CD4-positive, alpha-beta T cell treated with Interleukin-10 for 1 hour (primary cell): ENCODE measurements at places on chromosomes 4 and X.
A peak's percentile ranks its signal among the peaks of the same experiment; 100 is the strongest.

- DNase-seq, result no peak
These were observed 745.3 kb upstream of the MAGEB2 start for GRCh38 chrX:29470030-29470429.

- DNase-seq, result no peak
These were observed 4.8 kb upstream of the CXCL1 start for GRCh38 chr4:73864365-73864764.

- DNase-seq, result no peak
These were observed 84.7 kb downstream of the CENPC start for GRCh38 chr4:67460574-67460973.

DNA sequence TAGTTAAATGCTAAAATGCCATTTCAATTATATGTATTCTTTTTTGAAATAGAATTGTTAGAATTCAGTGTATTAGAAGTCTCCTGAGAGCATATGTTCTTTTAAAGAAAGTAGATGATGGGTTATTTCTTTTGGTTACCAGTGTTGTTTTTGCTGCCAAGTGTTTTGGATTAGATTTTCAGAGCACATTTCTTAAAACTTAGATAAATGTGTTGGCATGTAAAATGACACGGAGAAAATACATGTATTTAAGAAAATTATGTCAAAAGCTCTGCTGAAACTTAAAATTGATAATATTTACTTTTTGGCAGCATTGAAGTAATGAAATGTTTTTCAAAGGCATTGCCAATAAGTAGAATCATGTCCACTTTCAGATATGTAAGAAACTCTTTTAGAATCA lies 379.7 kb downstream of the ADGRL3 start:
- no peak for DNase-seq

- no peak for DNase-seq
These were observed 202.4 kb upstream of the PSAPL1 start for GRCh38 chr4:7637139-7637538.

- DNase-seq, result peak; percentile 86
These were observed 132.4 kb downstream of the ZMAT1 start for GRCh38 chrX:101799387-101799786.

DNA sequence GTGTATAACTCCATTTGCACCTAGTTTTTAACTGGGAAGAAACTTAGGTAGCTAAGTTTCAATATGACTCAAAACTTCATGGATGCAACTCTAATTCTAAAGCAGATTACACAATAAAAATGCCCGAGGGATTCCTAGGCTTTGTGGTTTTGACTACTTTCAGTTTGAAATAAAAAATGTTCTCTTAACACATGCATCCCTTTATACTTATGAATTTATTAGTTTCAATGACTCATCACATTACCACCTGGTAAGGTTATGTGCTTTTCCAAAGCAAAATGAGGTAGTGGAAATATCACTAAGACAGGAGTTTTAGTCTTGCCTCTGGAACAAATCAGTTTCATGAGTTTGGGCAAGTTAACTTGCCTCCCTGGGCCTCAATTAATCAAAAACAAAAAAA lies 125.5 kb downstream of the OPHN1 start:
- no peak for DNase-seq

DNA sequence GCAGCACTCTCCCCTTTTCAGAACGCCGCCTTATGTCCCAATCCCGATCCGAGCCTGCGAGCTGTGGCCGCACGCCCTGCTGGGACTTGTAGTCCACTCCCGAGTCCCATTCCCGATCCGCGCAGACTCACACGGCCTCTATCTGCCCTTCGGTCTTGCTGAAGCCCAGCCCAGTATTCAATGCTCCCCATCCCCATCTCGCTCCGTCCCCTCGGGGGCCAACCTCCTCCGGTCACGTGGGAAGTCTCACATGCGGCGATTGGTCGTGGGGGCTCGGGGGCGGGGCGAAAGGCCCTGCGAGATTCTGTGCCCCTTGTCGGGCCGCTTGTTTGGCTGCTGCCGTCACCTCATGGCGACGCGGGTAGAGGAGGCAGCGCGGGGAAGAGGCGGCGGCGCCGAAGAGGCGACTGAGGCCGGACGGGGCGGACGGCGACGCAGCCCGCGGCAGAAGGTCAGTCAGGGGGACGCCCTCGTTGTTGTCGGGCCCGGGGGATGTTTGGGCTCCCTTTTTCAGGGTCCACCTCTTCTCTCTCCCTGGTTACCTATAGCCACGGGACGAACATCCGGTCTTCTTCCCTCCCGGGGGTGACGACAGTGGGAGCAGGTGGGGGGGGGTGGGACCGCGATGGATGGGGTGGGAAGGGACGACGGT lies at the start of gene TXLNG:
Gene TXLNG, plus strand, starts transcription at position 328 of the 652 bp plus-strand sequence. Its CDS starts 22 bp downstream, at position 350.
- DNase-seq, result peak; percentile 96

GRCh38 chr4:95197353-95197752 lies 351.4 kb downstream of the UNC5C start:
- DNase-seq, result no peak

DNA sequence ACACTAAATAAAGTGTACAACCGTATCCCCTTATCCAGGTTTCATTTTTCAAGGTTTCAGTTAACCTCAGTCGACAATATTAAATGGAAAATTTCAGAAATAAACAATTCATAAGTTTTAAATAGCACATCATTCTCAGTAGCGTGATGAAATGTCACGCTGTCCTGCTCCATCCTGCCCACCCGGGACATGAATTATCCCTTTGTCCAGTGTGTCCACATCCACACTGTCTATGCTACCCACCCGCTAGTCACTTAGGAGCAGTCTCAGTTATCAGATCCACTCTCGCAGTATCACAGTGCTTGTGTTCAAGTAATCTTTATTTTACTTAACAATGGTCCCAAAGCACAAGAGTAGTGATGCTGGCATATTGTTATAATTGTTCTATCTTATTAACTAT lies 54.7 kb downstream of the FRYL start:
- DNase-seq, result no peak

GRCh38 chr4:177220376-177220775 lies 89.3 kb upstream of the NEIL3 start:
- no peak for DNase-seq

DNA sequence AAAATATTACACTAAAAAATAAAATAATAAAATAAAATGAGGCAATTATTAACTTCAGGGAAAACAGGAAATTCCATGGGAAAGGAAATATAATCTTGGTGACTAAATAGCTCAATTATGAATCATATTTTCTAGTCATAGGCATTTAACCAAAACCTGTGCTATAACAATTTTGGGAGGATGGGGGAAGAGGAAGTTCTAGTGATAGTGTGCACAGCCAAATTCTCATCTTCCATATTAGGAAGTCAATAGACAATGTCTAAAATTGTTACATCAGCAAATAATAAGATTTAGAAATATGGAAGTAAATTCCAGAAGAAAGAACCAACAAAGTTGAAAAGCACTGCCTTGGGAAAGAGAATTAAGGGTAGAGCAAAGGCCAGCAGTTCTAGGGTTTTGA lies 2.8 kb downstream of the AWAT2 start:
- no peak for DNase-seq

- no peak for DNase-seq
These were observed 9.1 kb upstream of the ELF4 start for GRCh38 chrX:130119312-130119898.

DNA sequence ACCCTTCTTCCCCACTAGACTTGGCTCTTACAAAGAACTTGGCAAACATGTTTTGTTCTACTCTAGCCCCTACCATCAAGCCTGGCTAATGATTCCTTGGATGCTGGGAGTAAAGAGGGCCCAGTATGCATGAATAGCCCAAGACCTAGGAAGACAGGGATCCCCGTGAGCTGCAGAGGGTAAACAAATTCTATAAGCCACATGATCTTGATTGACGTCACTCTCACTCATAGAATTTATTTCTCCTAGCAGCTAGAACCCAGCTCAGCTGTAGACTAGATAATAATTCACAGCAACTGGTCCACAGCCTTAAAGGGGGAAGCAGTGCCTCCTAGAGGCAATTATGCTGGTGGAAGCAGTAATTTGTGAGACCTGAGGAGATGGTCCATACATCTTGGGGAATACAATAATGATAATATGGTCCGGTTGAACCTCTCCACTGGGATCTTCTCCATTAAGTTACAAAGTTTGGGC lies 16.1 kb upstream of the USO1 start:
- peak; percentile 72 for DNase-seq

GRCh38 chr4:105840426-105841174 lies 54.7 kb upstream of the NPNT start:
- no peak for DNase-seq

DNA sequence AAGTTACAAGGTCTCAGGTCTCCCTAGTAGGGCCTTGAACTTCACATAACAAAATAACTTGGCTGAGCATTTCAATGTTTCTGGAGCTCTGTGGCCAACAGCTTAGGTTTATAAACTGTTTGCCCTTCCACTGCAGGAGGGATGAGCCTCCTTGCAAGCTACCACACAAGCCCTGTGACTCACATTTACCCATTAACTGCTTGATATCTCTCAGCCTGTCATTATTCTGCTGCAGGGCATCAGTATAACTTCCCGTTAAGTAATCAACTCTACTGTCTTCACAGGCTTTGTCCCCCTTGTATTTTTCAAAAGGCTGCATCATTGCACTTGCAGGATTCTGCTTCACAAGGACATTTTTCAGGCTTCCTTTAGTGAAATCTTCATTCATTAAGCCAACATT lies 151.7 kb upstream of the CXCL13 start:
- DNase-seq, result no peak

- no peak for DNase-seq
These were observed 121.0 kb upstream of the STOX2 start for GRCh38 chr4:183783991-183784553.

DNA sequence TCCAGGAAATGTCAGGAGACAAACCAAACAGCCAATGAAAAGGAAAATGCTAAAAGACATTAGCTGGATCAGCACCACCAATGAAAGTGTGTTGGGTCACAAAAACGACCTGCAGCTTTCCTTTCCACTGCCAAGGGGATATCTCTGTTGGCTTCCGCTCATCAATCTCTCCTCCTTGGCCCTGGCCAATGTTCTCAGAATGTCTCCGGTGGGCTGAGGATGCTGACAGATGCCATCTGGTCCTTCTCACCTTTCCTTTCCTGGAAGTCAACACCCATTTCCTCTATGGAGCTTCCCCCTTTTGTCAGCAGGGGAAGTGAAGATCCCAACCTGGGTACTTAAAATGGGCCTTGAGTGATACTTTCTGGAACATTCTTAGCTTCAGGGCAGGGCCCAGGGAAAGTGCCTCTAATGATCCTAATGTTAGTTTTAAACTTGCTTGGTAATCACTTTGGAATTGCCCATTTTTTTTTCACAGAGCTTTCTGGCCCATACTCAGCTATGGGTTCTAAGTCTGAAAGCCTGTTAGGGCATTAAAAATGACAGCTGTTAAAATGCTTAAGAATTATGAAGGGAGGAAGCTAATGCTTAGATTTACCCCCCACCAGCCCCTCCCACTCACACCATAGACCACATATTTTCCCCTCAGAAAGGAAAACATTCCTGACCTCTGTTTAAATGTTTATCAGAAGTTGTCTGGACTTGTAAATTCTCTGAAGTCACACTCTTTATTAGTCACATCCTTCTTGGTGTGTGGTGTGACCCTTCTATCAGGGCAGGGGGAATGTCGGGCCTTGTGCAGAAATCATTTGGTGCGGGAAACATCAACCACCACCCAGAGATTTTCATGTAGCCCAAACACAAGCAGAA lies 29.2 kb downstream of the IGFBP7 start:
- DNase-seq, result no peak

DNA sequence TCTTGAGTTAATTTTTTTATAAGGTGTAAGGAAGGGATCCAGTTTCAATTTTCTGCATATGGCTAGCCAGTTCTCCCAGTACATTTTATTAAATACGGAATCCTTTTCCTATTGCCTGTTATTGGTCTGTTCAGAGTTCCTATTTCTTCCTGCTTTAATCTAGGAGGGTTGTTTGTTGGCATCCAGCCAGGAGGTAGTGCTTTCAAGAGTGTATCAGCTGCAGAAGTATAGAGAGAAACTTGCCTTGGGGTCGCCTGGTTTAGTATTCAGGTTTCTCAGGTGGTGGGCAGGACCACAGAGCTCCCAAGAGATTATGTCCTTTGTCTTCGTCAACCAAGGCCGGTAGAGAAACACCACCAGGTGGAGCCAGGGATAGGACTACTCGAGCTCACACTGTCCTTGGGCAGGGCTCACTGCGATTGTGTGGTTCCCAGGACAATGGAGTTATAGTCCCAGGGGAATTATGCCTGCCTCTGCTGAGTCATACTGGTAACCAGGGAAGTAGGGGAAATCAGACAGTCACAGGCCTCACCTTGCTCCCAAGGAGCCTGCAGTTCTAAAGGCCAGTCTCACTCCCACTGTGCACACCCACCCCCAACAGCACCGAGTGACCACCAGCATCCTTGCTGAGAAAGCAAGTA lies 168.1 kb downstream of the VSIG4 start:
- DNase-seq, result no peak

- peak; percentile 3 for DNase-seq
These were observed 37.1 kb downstream of the HEPH start for GRCh38 chrX:66200855-66201795.

DNA sequence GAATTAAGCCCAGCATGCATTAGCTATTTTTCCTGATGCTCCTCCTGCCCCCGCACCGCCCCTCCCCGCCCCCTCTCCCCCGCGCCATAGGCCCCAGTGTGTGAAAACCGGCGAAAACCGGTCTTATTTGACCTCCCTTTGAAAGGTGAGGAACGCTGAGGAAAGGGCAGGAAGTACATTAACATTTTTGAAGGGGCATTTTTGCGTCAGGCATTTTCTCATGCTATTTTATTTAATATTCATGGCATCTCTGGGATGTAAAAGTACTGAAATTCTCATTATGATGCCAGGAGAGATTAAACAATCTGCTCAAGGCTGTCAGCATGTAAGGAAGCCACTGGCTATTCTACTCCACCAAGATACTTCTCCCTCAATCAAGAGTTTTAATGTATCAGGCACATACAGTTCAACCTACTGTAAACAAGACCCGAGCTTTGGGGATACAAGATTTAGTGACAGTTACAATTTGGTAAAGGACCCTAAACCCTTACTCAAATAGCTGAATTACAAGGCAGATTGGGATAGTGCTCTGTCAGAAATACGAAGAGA lies 1.2 kb upstream of the NMU start:
- DNase-seq, result no peak

DNA sequence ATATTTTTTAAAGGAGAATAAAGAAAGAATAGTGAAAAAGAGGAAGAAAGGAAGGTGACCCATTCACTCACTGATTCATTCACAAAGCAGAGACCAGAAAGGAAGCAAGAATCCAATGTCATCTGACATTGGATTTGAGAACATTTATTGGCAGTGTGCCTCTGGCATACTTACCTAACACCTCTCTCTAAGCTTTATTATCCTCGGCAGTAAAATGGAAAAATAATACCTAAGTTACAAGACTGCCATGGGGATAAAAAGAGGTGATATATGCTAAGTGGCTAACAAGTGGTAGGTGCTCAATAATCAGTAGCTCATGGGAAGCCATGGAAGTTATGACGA lies 41.6 kb upstream of the PPARGC1A start:
- no peak for DNase-seq

DNA sequence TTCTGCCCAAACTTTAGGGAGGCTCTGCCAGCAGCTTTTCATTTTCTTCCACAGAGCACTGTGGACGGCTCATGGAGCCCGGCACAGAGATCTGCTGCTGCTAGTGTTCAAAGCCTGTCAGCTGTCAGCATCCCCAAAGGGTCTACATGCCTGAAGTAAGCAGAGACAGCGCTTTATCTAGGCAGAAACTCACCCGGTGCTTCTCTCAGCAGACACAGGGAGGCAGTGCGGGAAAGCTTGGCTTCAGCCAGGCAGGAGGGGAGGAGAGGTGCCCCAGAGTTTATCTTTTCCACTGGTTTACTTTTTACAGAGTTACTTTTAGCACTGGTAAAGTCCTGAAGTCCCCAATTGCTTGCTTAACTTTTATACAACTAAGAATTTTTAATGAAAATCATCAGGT lies 339.3 kb downstream of the NKX6-1 start:
- no peak for DNase-seq

GRCh38 chrX:102708900-102709299 lies 3.3 kb upstream of the GPRASP2 start:
- DNase-seq, result no peak

GRCh38 chr4:89307446-89308160 lies at the start of gene GPRIN3:
GPRIN3 (minus strand) TSS chr4:89307800; CDS start chr4:89250110, 57,690 bp downstream.
- peak; percentile 70 for DNase-seq
